Naive thymus-derived CD8-positive, alpha-beta T cell (primary cell): ENCODE measurements at places on chromosomes 2 and 18. TPM values are rescaled to one million over a fixed set of nuclear protein-coding genes. Genes with fewer than 3 reads are reported as not detected.

QPCT gene
- total RNA-seq: not detected

ERBB4 gene
- not detected for total RNA-seq

RANBP2 gene
- total RNA-seq: 96.8 TPM

ABCG5 gene
- not detected for total RNA-seq

ATG4B gene
- total RNA-seq: 104 TPM

ANKRD36 gene
- total RNA-seq: 50.3 TPM

VIL1 gene
- total RNA-seq: not detected

TMEM37 gene
- not detected for total RNA-seq

RAB6C gene
- total RNA-seq: not detected

NT5C1B gene
- total RNA-seq: not detected

LAPTM4A gene
- 46.0 TPM for total RNA-seq

HJURP gene
- total RNA-seq: not detected

G6PC2 gene
- total RNA-seq: not detected

CTLA4 gene
- 1.5 TPM for total RNA-seq

SERPINB4 gene
- not detected for total RNA-seq

SIX3 gene
- not detected for total RNA-seq

RIT2 gene
- total RNA-seq: not detected

ICOS gene
- 31.9 TPM for total RNA-seq

IL1RN gene
- not detected for total RNA-seq
